ENCODE measurements at places on chromosomes 13 and 19. TPM values are rescaled to one million over a fixed set of nuclear protein-coding genes. Genes with fewer than 3 reads are reported as not detected.

The BST2 gene
- polyA plus RNA-seq = 130 TPM

- DNase-seq = peak; percentile 69
These were observed 480.2 kb upstream of the MIR17HG start for GRCh38 chr13:90867336-90867683.

- no peak for DNase-seq
These were observed 132.1 kb downstream of the CRYL1 start for GRCh38 chr13:20393273-20394168.

DNA sequence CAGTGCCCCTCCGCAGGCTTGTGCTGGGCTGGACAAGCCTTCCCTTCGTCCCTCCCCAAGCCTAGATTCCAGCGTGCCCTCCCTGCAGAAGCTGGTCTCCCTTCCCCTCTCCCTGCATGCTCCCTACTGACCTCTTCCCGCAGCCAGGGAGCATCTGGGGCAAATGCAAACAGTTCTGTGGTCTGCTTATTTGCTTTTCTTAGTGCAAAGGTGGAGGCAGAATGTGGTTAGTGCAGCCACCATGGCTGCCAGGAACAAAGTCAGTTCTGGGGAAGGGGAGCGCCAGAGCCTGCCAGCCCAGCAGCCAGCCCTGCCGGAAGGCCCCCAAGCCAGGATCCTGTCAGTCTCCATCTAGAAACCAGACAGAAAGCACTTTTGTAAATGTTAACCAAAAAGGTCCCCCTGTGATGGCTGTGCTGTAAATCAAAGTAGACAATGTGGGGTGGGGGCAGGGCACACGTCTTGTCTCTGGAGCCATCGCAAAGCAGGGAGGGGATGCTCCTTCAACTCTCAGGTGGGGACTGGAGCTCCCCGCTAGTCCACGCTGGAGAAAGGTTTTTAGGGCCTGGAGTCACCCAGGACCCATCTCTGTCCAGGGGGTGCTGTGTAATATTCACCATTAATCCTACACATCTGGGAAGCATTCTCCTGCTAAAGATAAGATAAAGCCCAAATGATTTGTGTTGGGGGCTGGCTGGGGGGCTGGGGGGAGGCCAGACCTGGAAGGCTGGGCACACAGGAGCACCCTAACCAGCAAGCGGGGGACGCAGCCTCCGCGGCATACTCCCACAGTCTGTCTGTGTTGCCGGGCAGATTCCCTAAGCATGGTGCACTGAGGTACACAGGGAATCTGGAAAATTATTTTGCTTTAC lies 30.9 kb downstream of the SERP2 start:
- no peak for DNase-seq

GRCh38 chr13:112001571-112001970 lies 65.4 kb upstream of the SOX1 start:
- no peak for DNase-seq

GRCh38 chr19:30692181-30692811 lies 320.1 kb downstream of the ZNF536 start:
- no peak for DNase-seq
